Activated CD8-positive, alpha-beta memory T cell treated with anti-CD3 and anti-CD28 coated beads for 48 hours (primary cell): ENCODE measurements at places on chromosomes 4 and X.

GRCh38 chrX:31580726-31581125 is 508.9 kb upstream of the FTHL17 start:
- DNase-seq: no peak

GRCh38 chr4:26891867-26892266 is 31.2 kb downstream of the STIM2 start:
- no peak for DNase-seq

DNA sequence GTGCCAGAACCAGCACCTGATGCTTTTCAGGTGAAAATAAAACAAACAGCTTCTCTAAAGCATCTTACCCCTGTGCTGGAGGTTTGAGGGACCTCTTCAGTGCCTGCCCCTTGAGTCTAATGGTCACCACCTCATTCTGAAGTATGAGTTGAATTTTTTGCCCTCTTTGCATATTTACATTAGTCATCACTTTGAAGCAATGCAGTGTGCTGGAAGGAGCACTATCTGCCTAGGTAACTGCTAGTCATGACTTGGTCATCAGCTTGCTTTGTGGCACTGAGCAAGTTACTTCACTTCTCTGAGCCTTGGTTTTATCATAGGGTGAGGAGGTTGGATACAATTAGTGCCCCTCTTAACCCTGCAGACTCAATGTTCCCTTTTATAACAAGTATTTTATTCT is 44.9 kb downstream of the SPATA18 start:
- no peak for DNase-seq

GRCh38 chr4:90960433-90960832 is 833.2 kb downstream of the CCSER1 start:
- no peak for DNase-seq

DNA sequence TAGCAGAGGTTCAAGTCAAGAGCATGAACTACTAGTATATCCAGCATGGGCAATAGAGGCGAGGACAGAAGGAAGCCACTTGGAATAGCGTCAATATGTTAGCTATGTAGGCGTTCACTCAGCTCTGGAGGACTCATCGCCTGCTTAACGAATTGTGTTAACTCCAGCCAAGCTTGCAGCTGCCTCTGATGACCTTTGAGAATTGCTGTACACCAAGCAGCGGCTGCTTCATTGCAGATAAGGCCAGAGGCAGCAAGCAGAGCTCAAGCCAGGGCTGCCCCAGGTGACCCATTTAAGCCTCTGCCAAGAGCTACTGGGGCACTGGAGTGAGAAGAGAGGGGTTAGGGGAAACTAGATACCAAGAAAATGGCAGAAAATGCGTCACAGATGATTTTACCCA is 160.2 kb upstream of the IGFBP7 start:
- no peak for DNase-seq

- DNase-seq: no peak
Measured at GRCh38 chr4:78057135-78057599, at the start of gene FRAS1. Gene FRAS1, plus strand, starts transcription at chr4:78057323. Its CDS starts 687 bp downstream, at chr4:78058010.

DNA sequence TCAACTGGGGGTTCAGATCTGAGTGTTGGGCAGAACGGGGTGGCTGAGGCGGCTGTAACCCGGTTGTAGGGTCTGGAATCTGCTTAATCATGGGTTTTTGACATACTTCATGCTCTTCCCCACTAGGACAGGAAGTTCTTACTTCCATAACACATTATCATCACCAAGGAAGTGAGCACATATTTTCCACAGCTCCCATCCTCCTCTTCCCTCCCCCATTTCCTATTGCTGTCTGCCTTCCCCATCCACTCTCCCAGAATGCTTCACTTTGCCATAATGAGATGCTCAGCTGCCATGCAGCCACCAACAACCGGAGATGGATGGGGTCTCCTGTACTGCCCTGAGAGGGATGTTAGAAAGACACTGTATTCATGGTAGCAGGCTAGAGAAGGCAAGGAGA is 6.4 kb upstream of the DCUN1D4 start:
- DNase-seq: no peak

DNA sequence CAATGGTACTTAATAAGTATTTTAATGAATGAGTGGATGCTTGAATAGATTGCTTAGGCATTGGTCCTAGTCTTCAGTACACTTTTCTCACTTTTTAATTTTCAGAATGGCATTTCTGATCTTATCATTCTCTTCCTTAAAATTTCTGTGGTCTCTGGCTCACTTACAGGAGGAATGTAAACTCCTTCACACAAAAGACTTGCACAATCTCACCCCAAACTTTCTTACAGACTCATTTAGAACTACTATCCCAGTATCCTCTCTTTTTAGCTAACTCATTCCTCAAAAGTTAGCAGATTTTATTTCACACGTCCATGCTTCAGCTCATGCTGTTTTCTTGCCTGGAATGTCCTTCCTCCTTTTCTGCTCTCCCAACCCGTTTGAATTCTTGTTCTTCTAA is 350.1 kb downstream of the GRXCR1 start:
- no peak for DNase-seq

GRCh38 chrX:66015152-66015831 is 24.6 kb downstream of the VSIG4 start:
- no peak for DNase-seq

- DNase-seq: no peak
Measured at GRCh38 chr4:172945611-172946010, 223.0 kb upstream of the GALNT7 start.

- DNase-seq: no peak
Measured at GRCh38 chr4:95362906-95363558, 185.7 kb downstream of the UNC5C start.

DNA sequence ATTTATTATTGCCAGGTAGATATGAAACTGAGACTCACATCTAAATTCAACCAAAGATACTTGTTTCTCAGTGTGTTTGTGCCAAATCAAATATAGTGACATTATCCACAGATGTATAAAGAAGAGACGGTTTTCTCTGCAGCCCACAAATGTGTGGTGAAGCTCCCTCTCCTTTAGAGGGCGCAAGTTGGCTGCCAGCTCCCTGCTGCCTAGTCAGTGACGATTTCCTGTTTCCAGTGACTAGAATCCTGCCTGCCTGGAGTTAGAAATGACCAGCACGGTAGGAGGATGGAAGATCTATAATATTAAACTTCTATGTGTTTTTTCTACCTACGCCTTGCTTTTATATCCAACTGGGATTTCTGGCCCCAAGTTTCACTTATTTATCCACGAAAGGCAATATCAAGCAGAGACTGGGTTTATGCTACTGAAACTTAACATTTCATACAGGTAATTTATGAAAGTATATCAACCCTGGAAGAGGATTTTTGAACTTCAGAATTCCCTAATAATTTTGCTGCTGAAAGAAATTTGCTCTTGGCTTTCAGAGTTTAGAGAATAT is 1793.7 kb upstream of the TENM3 start:
- no peak for DNase-seq

DNA sequence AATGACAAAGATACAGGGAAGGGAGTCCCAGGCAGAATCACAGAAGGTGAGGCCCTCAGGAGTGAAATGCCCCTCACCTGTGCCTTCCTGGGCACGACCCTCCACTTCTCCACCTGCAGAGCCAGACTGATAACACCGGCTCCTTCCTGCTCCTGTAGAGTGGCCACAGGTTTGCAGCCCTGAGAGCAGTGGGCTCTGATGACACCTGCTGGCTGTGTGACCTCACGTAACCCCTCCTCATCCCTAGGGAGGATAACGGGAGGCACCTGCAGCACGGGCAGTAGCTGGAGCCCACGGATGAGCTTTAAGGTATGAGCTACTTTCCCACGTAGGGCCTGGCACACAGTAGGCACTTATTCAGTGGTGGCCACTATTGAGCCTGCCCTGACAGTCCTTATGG is 25.5 kb upstream of the MAN2B2 start:
- DNase-seq: no peak

- DNase-seq: no peak
Measured at GRCh38 chr4:104756837-104757236, 262.1 kb upstream of the CXXC4 start.

DNA sequence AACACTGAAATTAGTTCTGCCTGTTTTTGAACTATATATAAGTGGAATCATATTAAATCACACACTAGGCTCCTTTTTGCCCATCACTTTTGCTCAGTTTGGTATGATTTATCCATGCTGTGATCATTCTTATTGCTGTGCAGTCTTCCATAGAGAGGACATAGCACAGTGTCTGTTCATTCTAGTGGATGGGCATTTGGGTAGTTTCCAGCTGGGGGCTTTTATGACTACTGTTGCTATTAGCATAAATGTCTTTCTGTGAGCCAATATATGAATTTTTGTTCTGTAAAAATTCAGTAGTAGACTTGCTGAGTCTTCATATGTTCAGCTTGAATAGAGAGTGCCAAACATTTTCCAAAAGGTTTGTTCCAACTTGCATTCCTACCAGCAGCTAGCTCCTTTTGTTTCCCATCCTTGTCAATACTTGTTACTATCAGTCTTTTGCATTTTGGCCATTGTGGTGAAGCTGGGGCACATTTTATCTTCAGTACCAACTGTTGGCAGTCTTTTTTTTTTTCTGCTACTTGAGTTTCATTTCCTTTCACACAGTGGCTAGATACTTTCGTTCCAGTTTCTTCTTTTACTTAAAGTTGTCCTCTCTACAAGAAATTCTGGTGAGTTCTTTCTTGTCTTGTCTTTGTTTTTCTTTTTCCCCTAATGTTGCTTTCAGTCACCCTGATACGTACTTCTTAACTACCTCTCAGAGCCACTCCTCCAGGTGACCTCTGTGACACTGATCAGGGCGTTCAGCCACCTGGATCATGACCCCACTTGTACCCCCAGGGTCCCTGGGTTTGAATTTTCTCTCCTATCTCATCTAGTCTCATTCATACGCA is 87.0 kb downstream of the ANXA3 start:
- no peak for DNase-seq

- no peak for DNase-seq
Measured at GRCh38 chrX:18353931-18354368, 538 bp downstream of the SCML2 start.

- DNase-seq: no peak
Measured at GRCh38 chrX:69146739-69147138, 18.5 kb downstream of the PJA1 start.

GRCh38 chr4:161444626-161445025 is 719.2 kb downstream of the FSTL5 start:
- no peak for DNase-seq

GRCh38 chr4:145635630-145636029 is 16.4 kb downstream of the MMAA start:
- no peak for DNase-seq

GRCh38 chr4:102678695-102679335 is 82.0 kb downstream of the MANBA start:
- DNase-seq: no peak
